ENCODE measurements at places on chromosomes 2 and 18.

DNA sequence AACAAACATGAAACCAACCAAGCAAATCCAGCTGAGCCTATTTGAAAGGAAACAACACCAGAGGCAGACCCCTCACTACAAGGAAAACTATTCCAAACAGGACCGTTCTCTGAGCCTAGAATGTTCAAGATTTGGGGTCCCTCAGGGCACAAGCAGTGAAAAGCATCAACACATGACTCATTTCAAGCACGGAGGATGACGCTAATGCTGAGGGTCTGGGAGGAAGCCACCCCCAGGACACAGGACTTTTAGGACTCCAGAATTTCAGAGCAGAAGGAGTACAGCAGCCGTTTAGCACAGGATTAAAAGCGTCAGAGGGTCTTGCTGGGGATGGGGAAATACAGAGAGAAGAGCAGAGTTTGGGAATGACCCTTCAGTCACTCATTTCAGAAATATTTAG lies 168.9 kb downstream of the DLGAP1 start:
- no peak for DNase-seq

DNA sequence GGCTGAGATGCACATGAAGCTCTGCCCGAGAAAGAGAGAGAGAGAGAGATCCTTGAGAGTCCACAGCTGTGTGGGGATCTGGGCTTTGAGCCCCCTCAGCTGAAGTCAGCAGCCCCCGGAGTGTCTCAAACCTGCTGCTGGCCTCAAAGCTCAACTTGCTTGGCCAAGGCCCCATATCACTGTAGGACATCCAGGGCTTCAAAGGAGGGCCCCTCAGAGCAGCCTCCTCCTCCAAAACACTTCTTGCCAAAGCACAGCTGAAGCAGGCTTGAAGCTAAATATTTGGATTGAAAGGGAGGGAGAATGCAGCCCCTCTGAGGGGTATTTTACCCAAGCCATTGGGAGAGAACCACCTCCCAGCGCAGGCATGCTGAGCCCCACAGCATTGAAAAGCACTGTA lies 357.6 kb downstream of the OSR1 start:
- DNase-seq = no peak

- DNase-seq = no peak
These were observed 65.5 kb upstream of the GPC1 start for GRCh38 chr2:240369801-240370585.

GRCh38 chr2:99470957-99471356 lies 18.9 kb downstream of the REV1 start:
- DNase-seq = no peak

- DNase-seq = no peak
These were observed 203.5 kb upstream of the SALL3 start for GRCh38 chr18:78776151-78776550.

- no peak for DNase-seq
These were observed 84.2 kb upstream of the SEC11C start for GRCh38 chr18:59055345-59056032.

DNA sequence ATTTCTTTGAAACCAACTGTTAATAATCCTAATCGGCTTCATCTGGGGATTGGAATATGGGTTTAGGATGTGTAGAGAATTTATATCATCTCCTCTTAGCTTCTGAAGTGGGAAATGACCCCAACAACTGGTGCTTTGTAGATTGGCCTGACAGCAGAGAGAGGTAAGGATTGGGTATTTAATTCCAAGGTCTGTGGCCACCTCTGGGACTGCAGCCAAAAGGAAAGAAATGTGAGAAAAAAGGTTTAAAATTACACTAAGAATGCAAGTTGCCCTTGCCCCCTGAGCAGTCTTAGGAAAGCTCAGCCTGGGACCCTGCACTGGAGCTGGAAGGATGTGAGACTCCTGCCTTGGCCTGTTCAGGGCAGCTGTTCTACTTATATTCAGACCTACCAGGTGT lies 157.1 kb downstream of the FTCDNL1 start:
- DNase-seq = no peak

GRCh38 chr2:168244318-168244717 lies 3.1 kb downstream of the STK39 start:
- DNase-seq = no peak

- DNase-seq = no peak
These were observed 3.3 kb downstream of the SNORC start for GRCh38 chr2:232873292-232873908.

DNA sequence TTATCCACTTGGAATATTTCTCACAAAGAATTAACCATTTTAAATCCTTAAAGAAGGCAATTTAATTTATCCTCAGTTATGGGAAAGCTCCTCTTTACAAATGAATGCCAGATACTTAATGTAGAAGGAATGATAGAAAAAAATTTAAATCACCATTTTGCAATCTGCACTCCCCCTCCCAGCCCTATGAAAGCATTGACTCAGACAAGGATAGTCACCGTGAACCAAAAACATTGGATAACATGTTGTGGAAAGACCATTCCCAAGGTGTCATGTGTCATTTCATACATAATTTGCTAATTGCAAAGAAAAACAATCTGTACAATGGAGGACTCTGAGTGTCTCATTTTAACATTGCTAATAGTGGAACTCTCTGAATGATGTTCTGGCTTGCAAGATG lies 421.0 kb downstream of the TXNL1 start:
- DNase-seq = no peak

- DNase-seq = peak; percentile 56
These were observed 74.5 kb downstream of the SPATS2L start for GRCh38 chr2:200380833-200381542.

GRCh38 chr2:236352761-236353593 lies 88.8 kb upstream of the ASB18 start:
- peak; percentile 44 for DNase-seq

- DNase-seq = peak; percentile 63
These were observed 184.3 kb downstream of the SH3BP4 start for GRCh38 chr2:235135990-235136561.

- no peak for DNase-seq
These were observed 43.7 kb upstream of the COX7A2L start for GRCh38 chr2:42404676-42405075.

- peak; percentile 74 for DNase-seq
These were observed 29.7 kb downstream of the NOL10 start for GRCh38 chr2:10659898-10660568.

DNA sequence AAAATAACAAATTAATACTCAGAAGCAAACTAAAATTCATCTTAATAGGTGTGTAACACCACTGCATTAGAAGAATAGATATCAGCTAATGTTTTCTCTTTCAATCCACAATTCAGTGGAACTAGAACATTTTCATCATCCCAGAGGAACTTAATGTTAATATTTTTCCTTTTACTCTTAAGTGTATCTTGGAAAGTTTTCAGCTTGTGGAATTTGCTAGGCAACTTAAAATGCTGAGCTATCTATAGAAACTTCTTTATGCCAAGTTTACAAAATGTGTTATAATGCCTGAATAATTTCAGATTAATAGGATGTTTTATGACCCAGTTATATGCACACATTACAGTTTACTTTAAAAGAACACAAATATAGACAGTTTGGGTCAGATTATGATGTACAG lies 86.6 kb upstream of the FAM237A start:
- no peak for DNase-seq

DNA sequence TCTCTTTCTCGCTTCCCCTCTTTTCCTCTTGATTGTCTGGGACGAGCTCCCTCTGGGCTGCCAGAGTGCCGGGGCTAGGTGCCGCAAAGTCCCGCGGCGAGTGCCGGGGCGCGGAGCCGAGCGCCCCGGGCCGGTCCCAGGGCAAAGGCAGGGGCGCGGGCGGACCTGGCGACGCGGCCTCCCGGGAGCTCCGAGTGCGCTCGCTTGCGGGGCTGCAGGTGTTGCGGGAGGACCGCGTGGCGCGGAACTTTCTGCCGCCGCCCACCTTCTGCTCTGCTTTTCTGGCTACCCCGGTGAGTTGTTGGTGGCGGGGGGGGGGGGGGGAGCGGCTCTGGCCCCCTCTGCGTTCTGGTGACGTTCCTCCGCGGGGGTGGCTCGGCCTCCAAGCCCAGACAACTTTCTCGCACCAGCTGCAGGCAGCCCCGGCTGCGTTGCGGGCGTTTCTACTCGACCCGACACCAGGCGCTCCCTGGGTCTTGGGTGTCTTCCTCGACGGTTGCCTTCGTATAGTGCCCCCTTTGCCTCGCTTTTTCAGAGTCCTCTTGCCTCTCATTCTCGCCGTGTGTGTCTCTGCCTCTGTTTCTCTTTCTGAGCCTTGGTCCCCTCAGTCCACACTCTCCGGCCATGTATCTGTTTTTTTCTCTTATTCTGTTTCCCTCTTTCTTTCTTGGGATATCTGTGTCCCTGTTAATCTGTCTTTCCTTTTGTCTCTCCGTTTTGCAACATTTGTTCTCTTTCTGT lies 759 bp downstream of the GALNT13 start:
- DNase-seq = no peak

DNA sequence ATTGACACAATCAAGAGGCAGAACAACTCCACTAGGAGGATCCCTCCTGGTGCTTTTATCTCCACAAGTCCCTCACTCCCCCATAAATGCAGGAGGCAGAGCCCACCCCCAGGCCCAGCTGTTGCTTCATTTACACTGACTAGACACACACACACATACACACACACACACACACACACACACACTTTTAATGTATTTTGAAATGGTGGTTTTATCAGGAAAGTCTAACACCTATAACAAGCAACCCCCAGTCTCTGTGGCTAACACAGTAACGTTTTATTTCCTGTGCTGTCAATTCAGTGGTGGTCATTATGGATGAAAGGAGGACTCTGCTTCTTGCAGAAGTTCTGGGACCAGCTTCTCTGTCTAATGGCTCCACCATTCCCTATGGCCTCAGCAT lies 125.4 kb upstream of the FOSL2 start:
- no peak for DNase-seq

- no peak for DNase-seq
These were observed 16.8 kb downstream of the EVX2 start for GRCh38 chr2:176066645-176067588.
